ENCODE measurements at places on chromosomes 6 and 20. TPM values are rescaled to one million over a fixed set of nuclear protein-coding genes. Genes with fewer than 3 reads are reported as not detected.

- no peaks in the 10 kb centered on the region for H3K27me3 ChIP-seq
- peaks cover 85% of the 10 kb centered on the region for H3K4me1 ChIP-seq
- no peak overlapping the region for H3K4me3 ChIP-seq
- H3K36me3 ChIP-seq = peaks cover 22% of the 10 kb centered on the region
- peak overlapping the region; percentile 86 for H3K27ac ChIP-seq
Observed at GRCh38 chr20:32526541-32526940, 58.6 kb downstream of the NOL4L start.

DNA sequence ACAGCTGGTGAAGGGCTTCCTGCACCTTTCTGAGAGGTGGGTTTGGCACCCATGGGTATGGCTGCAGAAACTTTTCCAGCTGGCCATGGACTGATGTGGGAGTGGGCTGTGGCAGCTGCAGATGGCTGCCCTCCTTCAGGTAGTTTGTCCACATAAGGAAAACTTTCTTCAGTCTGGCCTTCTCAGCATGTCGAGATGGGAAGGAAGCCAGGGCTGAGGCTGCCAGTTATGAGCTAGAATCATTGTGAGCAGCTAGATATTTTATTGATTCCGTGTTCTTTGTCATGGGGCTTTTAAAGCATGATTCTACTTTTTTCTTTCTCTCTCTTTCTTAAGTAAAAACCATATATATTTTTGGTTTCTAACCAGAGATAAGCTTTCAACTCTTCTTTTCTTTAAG, 16.6 kb downstream of the NKX2-4 start:
- no peak overlapping the region for H3K27ac ChIP-seq
- no peaks in the 10 kb centered on the region for H3K4me1 ChIP-seq
- peaks cover 25% of the 10 kb centered on the region for H3K36me3 ChIP-seq
- H3K27me3 ChIP-seq = no peaks in the 10 kb centered on the region
- no peak overlapping the region for H3K4me3 ChIP-seq

- no peaks in the 10 kb centered on the region for H3K27me3 ChIP-seq
- DNase-seq = no peak
- H3K27ac ChIP-seq = no peak overlapping the region
- H3K4me1 ChIP-seq = peaks cover 8% of the 10 kb centered on the region
- H3K4me3 ChIP-seq = no peak overlapping the region
- H3K36me3 ChIP-seq = no peaks in the 10 kb centered on the region
Observed at GRCh38 chr6:155528335-155528734, 72.7 kb upstream of the NOX3 start.

GRCh38 chr20:57342829-57343228, 8.2 kb upstream of the RAE1 start:
- no peak overlapping the region for H3K27ac ChIP-seq
- DNase-seq = no peak
- H3K27me3 ChIP-seq = peaks cover 21% of the 10 kb centered on the region
- no peak overlapping the region for H3K4me3 ChIP-seq
- no peaks in the 10 kb centered on the region for H3K36me3 ChIP-seq

The WFDC10B gene
- not detected for total RNA-seq

All from activated CD8-positive, alpha-beta T cell treated with anti-CD3 and anti-CD28 coated beads, Interleukin-2, amount 10 ng/mL, durations not matched to agents 7 days and 5 days (primary cell).